ENCODE measurements at places on chromosomes 4 and X.

GRCh38 chr4:22814906-22815305 is 122.2 kb downstream of the GBA3 start:
- DNase-seq: no peak

DNA sequence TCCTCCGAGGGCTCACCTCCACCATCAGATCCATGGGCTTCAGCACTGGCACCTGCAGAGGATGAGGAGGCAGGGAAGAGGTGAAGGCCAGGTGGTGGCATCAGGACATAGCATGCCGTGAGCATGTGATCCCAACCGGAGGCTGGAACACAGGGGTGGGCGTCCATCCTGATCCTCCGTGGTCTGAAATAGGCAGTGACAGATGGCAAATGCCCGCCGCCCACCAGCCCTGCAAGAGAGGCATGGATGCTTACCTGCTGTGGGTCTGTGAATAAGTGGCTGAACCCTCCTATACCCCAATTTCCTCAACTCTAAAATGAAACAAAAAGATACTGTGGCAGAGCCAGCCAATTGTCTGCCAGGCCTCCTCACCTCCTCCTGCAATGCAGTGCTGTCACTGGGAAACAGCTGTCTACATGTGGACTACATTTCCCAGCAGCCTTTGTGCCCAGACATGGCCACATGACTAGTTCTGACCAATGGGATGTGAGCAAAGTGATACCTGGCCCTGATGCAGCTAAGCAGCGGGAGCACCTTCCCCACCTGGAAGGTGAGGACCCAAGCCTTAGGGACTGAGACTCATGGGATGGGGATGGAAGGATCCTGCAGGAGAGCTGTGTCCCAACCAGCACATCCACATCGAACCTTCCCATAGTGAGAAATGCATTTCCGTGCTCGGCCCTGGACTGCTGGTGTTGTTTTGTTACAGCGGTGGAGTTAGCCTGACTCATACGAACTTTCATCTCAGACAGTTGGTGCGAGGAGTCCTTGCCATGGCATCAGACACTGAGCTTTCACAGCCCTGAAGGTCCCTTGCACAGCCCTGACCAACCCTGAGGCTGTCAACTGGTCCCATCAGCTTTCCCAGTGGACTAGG is 99.5 kb downstream of the PPP2R2C start:
- peak; percentile 6 for DNase-seq

- no peak for DNase-seq
These were observed 85.7 kb upstream of the TENT5D start for GRCh38 chrX:80334583-80334982.

DNA sequence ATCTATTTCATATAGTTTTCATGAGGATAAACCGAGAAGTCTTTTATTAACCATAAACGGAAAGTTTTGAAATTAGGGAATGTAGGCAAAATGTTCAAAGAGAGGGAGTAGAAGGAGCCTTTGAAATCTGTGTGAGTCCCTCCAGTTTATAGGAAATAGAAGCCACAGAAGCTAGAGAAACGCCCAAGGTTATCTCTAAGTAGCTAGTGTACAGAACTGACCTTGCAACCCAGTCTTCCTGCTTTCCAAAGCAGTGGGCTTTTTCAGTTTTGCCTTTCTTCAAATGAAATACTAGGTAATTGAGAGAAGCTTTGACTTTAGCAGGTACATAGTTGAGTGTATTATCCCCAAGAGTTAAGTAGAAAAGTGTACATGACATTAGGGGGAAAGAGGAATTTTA is 39.4 kb downstream of the STIM2 start:
- no peak for DNase-seq

GRCh38 chrX:67570839-67571238 is 27.0 kb downstream of the AR start:
- no peak for DNase-seq

DNA sequence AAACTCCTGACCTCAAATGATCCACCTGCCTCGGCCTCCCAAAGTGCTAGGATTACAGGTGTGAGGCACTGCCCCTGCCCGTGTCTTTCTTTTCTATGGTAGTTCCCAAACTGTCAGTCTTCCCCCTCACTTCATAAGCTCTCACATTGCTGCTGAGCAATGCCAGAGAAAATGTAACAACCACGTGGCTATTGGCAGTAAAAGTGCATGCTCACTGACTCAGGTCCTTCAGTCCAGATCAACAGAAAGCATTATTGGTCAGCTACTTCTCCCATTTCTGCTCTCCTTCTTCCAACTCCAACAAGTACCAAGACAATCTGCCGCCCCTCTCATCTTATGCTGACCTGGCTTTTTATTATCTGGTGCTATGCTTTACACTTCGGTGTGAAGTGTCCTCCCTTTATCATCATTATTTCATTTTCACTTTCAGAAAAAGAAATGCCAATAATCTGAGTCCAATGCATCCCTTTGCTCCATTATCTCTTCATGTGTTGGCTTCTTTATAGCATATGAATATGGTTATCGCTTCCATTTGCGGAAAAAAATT is 133.8 kb upstream of the UGT8 start:
- DNase-seq: no peak

GRCh38 chr4:108396900-108397497 is 223.4 kb upstream of the RPL34 start:
- no peak for DNase-seq

GRCh38 chrX:70432936-70433847 is 10.1 kb downstream of the GDPD2 start:
- no peak for DNase-seq

- DNase-seq: no peak
These were observed 21.3 kb downstream of the ZNF330 start for GRCh38 chr4:141241986-141242385.

- DNase-seq: no peak
These were observed 22.4 kb upstream of the TSPAN5 start for GRCh38 chr4:98680806-98681205.

GRCh38 chrX:18353931-18354368 is 538 bp downstream of the SCML2 start:
- no peak for DNase-seq

DNA sequence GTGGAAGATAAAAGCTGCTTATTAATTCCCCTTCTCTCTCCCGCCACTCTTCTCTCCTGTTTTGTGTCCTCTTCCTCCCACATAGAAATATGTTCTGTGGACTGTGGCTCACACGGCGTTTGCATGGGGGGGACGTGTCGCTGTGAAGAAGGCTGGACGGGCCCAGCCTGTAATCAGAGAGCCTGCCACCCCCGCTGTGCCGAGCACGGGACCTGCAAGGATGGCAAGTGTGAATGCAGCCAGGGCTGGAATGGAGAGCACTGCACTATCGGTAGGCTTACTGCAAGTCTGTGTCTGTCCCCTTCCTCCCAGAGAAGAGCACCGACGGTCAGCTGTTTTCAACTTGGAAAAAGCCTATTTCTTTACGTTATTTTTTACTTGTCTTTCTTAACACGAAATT is 229.1 kb downstream of the DCTD start:
- no peak for DNase-seq

DNA sequence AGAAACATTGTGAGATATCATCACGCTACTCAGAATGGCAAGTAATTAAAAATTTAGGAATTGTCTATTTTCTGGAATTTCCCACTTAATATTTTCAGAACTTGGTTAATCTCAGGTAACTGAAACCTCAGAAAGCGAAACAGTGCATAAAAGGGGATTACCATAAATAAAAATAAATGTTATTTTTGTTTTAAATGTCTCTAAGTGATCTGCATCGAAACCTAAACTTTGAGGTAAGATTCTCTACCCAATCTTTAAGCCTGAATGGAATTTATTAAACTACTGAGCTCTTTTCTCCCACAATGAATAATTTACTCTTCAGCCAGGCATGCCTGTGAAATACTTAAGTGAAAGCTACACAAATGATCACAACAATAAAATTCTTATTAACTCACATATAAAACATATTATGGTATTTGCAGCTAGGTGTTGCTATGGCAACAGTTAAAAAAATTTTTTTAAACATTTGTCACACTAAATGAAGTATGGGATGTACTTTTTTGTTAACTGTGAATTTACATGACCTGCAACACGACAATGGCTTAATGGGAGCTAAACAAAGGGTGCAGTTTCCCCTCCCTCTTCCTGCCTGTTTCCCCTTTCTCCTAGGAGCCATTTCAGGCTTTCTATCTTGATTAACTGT is 220.2 kb upstream of the PRPS2 start:
- no peak for DNase-seq

All from NCI-H774 (cell line).